PC-3 (cell line): ENCODE measurements at places on chromosomes 7 and 10.

GRCh38 chr7:146635205-146636032 lies 518.8 kb downstream of the CNTNAP2 start:
- H3K27me3 ChIP-seq = no peaks in the 10 kb centered on the region
- DNase-seq = peak; percentile 27
- H3K27ac ChIP-seq = peak overlapping the region; percentile 30
- H3K4me3 ChIP-seq = peak overlapping the region; percentile 44; the same call in 1 of the 2 replicates
- no peaks in the 10 kb centered on the region for H3K36me3 ChIP-seq

- DNase-seq = peak; percentile 64
- H3K36me3 ChIP-seq = no peaks in the 10 kb centered on the region
- H3K27me3 ChIP-seq = peaks cover 10% of the 10 kb centered on the region; the same call in 1 of the 2 replicates
- no peak overlapping the region for H3K4me3 ChIP-seq
- no peak overlapping the region for H3K27ac ChIP-seq
Observed at GRCh38 chr10:99172128-99172738, 63.4 kb downstream of the HPSE2 start.

DNA sequence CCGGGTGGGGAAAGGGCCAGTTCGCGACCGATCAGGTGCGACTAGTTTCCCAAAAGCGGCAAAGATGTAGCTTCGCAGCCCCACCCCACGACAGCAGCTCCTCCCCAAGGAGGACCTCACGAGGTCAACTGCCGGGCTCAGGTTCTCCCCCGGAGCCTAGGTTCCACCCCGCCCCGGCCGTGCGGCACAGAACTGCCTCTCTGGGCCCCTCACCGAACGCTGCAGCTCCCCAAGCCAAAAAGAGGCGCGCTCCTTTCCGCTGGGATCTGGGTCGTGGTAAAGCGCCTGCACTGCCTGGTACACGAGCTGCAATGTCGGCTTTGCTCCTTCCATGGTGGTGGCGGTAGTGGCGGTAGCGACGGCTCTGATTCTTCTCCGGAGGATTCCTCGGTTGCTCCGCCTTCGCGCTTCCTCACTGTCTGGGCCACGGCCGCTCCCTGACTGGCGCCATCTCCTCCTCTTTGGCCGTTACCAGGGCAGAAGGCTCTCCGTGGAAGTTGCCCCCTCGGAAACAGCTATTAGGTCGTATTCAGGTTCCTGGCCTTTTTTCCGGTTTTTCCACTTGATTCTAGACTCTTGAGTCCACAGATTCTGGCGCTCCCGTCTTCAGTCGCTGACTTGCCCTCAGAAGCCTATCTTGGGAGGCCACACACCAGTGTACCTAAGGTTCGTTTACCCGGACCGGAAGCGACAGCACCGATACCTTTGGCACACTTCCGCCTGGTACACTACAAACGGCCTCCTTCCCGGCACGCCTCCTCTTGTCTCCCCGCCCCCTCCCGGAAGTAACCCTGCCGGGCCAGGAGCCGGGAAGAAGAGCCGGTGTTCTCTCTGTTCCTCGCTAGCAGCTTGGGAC lies at the start of gene TNPO3:
Gene TNPO3 (minus strand): TSS at position 674 of the 856 bp plus-strand sequence. CDS start 341 bp downstream, at position 333.
- peak within 1 kb of the TSS; percentile 93 for H3K4me3 ChIP-seq
- peak within 1 kb of the TSS; percentile 89 for H3K27ac ChIP-seq
- H3K4me1 ChIP-seq = peaks cover 7% of the 10 kb centered on the region
- no peaks in the 10 kb centered on the region for H3K27me3 ChIP-seq

GRCh38 chr10:48799341-48800006 lies 114.8 kb downstream of the WDFY4 start:
- no peaks in the 10 kb centered on the region for H3K36me3 ChIP-seq
- H3K4me1 ChIP-seq = no peaks in the 10 kb centered on the region
- H3K4me3 ChIP-seq = no peak overlapping the region
- no peak overlapping the region for H3K27ac ChIP-seq

- H3K4me1 ChIP-seq = peaks cover 34% of the 10 kb centered on the region
- peak overlapping the region; percentile 64 for H3K27ac ChIP-seq
- no peaks in the 10 kb centered on the region for H3K27me3 ChIP-seq
- peak; percentile 88 for DNase-seq
Observed at GRCh38 chr10:24642921-24643678, 80.6 kb downstream of the ARHGAP21 start.

- no peak overlapping the region for H3K4me3 ChIP-seq
- no peaks in the 10 kb centered on the region for H3K4me1 ChIP-seq
- peaks cover 75% of the 10 kb centered on the region for H3K27me3 ChIP-seq
- H3K27ac ChIP-seq = no peak overlapping the region
Observed at GRCh38 chr7:148398844-148399365, 191.7 kb upstream of the C7orf33 start.

GRCh38 chr7:70042533-70042932 lies 444.3 kb downstream of the AUTS2 start:
- H3K4me1 ChIP-seq = no peaks in the 10 kb centered on the region
- H3K4me3 ChIP-seq = no peak overlapping the region
- DNase-seq = no peak
- no peaks in the 10 kb centered on the region for H3K27me3 ChIP-seq
- no peak overlapping the region for H3K27ac ChIP-seq
- no peaks in the 10 kb centered on the region for H3K36me3 ChIP-seq

DNA sequence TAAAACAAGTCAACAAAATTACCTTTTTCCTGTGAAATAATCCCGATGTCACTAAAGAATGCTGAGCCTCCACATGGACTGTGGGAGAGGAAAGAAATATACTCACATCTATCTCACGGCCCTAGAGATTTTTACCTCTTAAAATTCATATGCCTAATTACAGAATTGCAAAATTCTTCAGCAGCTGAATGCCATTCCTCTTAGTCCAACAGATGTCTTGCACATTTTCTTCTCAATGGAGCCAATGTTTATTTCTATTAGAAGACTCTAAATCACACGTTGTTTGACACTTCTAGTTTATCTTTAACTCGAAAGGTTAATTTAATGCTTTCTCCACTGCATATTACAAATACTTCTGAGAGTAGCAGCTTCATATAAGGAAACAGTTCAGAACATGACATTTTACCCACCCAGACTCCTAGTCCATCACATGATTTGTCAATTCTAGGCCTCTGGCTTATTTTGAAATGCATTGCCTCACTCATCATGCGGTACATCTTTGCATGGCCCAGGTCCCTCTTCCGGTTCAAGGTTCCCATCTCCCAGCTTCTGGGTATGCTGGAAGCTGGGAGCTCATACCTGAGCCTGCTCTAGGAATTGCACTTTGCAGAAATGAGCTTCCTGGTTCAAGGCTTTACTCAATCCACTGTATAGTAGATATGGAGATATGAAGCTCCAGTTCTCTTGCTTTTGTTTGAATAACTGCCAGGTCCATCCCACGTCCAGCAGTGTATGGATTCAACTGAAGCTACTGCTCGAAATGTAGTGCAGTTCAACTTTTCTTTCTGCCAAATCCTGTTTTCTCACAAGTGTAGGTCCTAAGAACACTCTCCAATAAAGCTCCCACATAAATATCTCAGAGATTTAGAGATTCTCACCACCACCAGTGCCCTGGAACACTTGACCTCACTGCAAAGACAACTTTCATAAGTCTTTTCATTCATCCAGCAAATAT lies 306.2 kb downstream of the GPR37 start:
- H3K27me3 ChIP-seq = no peaks in the 10 kb centered on the region
- H3K36me3 ChIP-seq = no peaks in the 10 kb centered on the region
- no peak overlapping the region for H3K27ac ChIP-seq
- peaks cover 20% of the 10 kb centered on the region for H3K4me1 ChIP-seq
- no peak for DNase-seq
- H3K4me3 ChIP-seq = no peak overlapping the region

- no peaks in the 10 kb centered on the region for H3K27me3 ChIP-seq
- no peaks in the 10 kb centered on the region for H3K4me1 ChIP-seq
- no peak overlapping the region for H3K27ac ChIP-seq
- no peak overlapping the region for H3K4me3 ChIP-seq
- H3K36me3 ChIP-seq = no peaks in the 10 kb centered on the region
- DNase-seq = no peak
Observed at GRCh38 chr10:10587744-10588393, 429.8 kb upstream of the CELF2 start.

DNA sequence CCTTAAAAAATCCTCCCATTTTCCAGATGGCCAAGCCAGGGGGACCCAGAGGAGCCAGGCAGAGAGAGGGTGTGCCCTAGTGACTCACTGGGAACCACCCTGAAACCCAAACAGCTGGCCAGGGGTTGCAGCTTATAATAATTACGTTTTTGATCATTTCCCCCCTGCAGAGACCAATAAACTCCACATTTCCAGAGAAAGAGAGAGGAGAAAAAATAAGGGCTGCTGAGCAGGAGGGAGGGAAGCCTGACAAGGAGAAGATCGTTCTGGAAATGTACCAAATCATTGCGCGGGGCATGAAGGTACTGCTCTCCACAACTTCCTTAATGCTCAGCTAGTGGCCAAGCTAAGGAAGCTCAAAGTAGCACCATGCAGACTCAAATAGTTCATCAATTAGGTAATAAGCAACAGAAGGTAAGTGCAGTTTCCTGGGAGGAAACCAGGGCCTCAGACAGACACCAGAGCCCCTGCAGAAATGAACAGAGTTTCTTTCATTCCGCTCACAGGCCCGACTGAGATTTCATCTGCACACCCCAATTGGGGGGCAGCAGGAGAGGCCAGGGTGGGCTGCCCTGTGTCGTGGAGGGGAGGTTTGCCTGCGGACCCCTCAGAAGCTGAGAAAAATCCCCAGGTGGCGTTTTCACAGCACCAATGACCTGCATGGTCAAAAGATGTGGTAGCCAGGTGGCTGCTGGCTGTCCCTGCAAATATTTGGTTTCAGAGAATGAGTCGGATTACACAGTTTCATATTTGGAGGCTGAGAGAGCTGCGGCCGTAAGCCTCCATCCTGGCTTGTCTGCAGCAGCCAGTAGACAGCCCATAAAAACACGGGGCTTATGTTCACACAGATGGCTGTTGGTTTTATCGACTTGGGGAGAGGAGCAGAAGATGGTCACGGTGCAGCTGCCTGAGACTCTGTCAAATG lies 153.2 kb upstream of the LYZL2 start:
- no peaks in the 10 kb centered on the region for H3K27me3 ChIP-seq
- H3K27ac ChIP-seq = peak overlapping the region; percentile 8
- no peaks in the 10 kb centered on the region for H3K36me3 ChIP-seq

- peaks cover 4% of the 10 kb centered on the region; the same call in 1 of the 2 replicates for H3K4me1 ChIP-seq
- peaks cover 48% of the 10 kb centered on the region for H3K27me3 ChIP-seq
- no peak overlapping the region for H3K27ac ChIP-seq
- H3K36me3 ChIP-seq = no peaks in the 10 kb centered on the region
Observed at GRCh38 chr10:49605939-49606509, 4.1 kb upstream of the SLC18A3 start.

DNA sequence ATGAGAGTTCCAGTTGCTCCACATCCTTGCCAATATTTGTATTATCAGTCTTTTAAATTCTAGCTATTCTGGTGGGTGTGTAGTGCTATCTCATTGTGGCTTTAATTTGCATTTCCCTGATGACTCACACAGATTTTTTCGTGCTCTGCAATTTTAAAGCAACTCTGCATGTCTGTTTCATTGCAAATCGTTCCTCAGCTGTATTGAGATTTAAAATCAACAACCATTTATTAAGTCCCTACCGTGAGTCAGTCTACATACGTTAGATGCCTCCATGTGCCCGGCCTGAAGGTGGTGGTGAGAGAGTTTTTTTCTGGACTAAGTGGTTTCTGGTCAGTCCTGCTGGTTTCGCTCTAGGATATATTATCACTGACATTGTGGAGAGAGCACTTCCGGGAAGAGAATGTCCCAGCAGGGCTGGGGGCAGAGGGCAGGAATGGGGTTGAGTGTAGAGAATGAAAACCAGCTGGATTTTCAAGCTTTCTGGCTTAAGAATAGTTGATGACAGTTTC lies 8.4 kb upstream of the HYCC1 start:
- peak overlapping the region; percentile 95 for H3K27ac ChIP-seq
- H3K4me3 ChIP-seq = no peak overlapping the region
- no peaks in the 10 kb centered on the region for H3K27me3 ChIP-seq
- no peaks in the 10 kb centered on the region for H3K36me3 ChIP-seq
- peak; percentile 70 for DNase-seq

DNA sequence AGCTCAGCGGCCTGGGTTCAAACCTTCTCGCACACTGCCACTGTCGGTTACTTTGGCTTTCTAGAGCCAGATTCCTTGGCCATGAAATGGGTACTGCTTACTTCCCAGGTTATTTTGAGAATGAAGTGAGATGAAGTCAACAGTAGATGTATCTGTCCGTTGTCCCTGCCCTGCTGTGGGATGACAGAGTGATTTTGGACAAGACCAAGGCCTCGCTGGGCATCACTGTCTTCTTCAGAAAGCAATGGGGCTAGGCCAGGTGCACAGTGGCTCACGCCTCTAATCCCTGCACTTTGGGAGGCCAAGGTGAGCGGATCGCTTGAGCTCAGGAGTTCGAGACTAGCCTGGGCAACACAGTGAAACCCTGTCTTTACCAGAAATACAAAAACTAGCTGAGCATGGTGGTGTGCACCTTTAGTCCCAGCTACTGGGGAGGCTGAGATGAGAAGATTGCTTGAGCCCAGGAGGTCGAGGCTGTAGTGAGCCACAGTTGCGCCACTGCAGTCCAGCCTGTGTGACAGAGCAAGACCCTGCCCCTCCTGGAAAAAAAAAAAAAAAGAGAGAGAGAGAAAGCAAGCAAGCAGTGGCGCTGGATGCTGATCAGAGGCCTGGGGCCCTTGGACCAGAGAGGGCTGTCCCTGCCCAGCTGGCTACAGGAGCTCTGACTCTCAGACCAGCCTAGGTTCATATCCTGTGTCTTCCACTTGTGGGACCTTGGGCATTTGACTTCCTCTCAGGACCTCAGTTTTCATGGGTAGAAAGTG lies 25.8 kb downstream of the ZMIZ1 start:
- DNase-seq = no peak
- no peaks in the 10 kb centered on the region for H3K36me3 ChIP-seq
- peak overlapping the region; percentile 21 for H3K27ac ChIP-seq
- H3K27me3 ChIP-seq = no peaks in the 10 kb centered on the region
- no peak overlapping the region for H3K4me3 ChIP-seq

DNA sequence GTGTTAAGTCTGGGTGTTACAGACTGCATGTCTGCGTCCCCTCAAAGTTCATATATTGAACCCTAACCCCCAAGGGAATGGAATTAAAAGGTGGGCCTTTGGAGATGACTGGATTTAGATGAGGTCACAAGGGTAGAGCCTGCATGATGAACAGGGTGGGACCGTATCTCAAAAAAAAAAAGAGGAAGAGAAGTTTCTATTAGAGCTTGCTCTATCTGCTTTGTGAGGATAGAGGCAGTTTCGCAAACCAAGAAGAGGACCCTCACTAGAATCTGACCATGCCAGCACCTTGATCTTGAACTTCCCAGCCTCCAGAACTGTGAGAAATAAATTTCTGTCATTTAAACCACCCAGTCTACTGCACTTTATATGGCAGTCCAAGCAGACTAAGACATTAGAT lies 1.4 kb downstream of the KIN start:
- peaks cover 8% of the 10 kb centered on the region for H3K4me1 ChIP-seq
- DNase-seq = no peak
- H3K27me3 ChIP-seq = no peaks in the 10 kb centered on the region
- H3K36me3 ChIP-seq = no peaks in the 10 kb centered on the region

- H3K27ac ChIP-seq = no peak overlapping the region
- no peak for DNase-seq
- no peak overlapping the region for H3K4me3 ChIP-seq
- H3K4me1 ChIP-seq = no peaks in the 10 kb centered on the region; the same call in 1 of the 2 replicates
- H3K36me3 ChIP-seq = no peaks in the 10 kb centered on the region
Observed at GRCh38 chr7:357531-358209, 67.7 kb downstream of the FOXL3 start.

- peaks cover 36% of the 10 kb centered on the region for H3K4me1 ChIP-seq
- peak; percentile 79 for DNase-seq
- no peak overlapping the region for H3K4me3 ChIP-seq
- no peaks in the 10 kb centered on the region for H3K36me3 ChIP-seq
Observed at GRCh38 chr7:96331233-96331632, 9.3 kb upstream of the SLC25A13 start.

- H3K36me3 ChIP-seq = no peaks in the 10 kb centered on the region
- H3K27me3 ChIP-seq = no peaks in the 10 kb centered on the region
- H3K4me3 ChIP-seq = no peak overlapping the region
- H3K27ac ChIP-seq = no peak overlapping the region
Observed at GRCh38 chr10:11014671-11015445, 2.8 kb upstream of the CELF2 start.
